Cardiac muscle cell (in vitro differentiated cells and primary cell): ENCODE measurements at places on chromosomes 1 and 21. TPM values are rescaled to one million over a fixed set of nuclear protein-coding genes. Genes with fewer than 3 reads are reported as not detected.

- DNase-seq, result no peak
- H3K27ac ChIP-seq, result no peak overlapping the region
Measured at GRCh38 chr1:12542616-12543592, 75.1 kb downstream of the DHRS3 start.

- no peak overlapping the region for H3K27ac ChIP-seq
- H3K27me3 ChIP-seq, result no peaks in the 10 kb centered on the region
- no peak for DNase-seq
- H3K4me3 ChIP-seq, result no peak overlapping the region
- no peaks in the 10 kb centered on the region for H3K36me3 ChIP-seq
- peaks cover 7% of the 10 kb centered on the region for H3K4me1 ChIP-seq
Measured at GRCh38 chr1:208509072-208509471, 264.9 kb upstream of the PLXNA2 start.

DNA sequence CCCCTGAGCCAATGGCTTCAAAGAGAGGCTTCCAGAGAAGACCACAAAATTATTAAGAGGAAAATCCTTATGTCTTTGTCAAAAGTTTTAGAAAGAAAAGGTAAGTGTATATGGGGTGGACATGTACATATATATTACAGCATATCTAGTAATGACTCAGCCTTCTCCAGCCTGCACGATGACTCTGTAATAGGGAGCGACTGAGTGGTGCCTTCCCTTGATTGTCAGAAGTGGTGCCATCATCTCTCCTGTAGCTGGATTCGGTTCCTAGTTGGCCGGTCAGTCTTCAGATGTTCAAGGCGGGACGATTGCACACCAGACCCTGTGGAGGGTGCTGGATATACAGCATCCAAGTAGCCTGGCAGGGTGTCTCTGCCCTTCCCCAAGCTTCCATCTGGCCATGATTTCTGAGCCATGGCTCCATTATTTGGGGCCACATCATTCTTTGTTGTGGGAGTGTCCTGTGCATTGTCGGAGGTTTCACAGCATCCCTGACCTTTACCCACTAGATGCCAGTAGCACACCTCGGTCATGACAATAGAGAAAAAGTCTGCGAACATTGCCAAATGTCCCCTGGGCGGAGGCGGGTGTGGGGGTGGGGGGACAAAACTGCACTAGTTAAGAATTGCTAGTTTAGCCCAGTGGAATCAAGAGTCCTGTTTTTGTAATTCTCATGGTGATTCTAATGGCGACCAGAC, 206.2 kb upstream of the KAZN start:
- H3K27me3 ChIP-seq, result no peaks in the 10 kb centered on the region
- H3K4me3 ChIP-seq, result no peak overlapping the region
- H3K4me1 ChIP-seq, result no peaks in the 10 kb centered on the region
- DNase-seq, result no peak
- no peaks in the 10 kb centered on the region for H3K36me3 ChIP-seq
- H3K27ac ChIP-seq, result no peak overlapping the region

DNA sequence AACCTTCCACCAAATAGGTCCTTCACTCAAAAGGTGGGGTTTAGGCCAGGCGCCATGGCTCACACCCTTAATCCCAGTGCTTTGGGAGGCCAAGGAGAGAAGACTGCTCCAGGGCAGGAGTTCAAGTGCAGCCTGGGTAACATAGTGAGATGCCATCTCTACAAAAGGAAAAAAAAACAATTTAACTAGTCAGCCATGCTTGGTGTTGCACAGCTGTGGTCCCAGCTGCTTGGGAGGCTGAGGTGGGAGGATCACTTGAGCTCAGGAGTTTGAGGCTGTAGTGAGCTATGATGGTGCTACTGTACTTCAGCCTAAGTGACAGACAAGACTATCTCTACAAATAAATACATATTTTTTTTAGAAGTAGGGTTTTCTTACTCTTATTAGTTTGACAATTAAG, 617.5 kb downstream of the KIF26B start:
- H3K4me1 ChIP-seq, result peaks cover 58% of the 10 kb centered on the region
- DNase-seq, result no peak
- H3K4me3 ChIP-seq, result no peak overlapping the region

DNA sequence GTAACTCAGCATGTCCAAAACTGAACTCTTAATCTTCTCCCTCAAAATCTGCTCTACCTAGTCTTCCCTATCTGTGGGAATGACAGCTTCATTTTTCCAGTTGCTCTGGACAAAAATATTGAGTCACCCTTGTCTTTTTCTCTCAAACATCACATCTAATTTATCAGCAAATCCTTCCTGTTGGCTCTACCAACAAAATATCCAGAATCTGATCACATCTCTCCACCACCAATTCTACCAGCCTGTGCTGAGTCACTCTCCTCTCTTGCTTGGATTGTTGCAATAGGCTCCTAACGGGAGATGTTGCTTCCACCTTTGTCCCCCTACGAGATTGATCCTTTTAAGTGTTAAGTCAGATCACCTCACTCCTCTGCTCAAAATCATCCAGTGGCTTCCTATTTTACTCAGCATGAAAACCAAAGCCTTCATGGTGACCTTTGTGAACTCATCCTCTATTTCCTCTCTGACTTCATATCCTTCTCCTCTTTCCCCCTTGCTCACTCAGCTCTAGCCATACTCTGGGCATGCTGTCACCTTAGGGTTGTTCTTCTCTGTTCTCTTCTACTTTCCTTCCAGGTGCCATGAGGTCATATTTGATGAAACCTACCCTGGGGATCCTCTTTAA, 21.5 kb upstream of the SMYD2 start:
- no peak for DNase-seq
- no peak overlapping the region for H3K4me3 ChIP-seq
- H3K4me1 ChIP-seq, result peaks cover 4% of the 10 kb centered on the region

GRCh38 chr1:47182676-47183235, 7.1 kb downstream of the PDZK1IP1 start:
- no peaks in the 10 kb centered on the region for H3K36me3 ChIP-seq
- DNase-seq, result no peak
- no peak overlapping the region for H3K27ac ChIP-seq
- no peaks in the 10 kb centered on the region for H3K4me1 ChIP-seq

DNA sequence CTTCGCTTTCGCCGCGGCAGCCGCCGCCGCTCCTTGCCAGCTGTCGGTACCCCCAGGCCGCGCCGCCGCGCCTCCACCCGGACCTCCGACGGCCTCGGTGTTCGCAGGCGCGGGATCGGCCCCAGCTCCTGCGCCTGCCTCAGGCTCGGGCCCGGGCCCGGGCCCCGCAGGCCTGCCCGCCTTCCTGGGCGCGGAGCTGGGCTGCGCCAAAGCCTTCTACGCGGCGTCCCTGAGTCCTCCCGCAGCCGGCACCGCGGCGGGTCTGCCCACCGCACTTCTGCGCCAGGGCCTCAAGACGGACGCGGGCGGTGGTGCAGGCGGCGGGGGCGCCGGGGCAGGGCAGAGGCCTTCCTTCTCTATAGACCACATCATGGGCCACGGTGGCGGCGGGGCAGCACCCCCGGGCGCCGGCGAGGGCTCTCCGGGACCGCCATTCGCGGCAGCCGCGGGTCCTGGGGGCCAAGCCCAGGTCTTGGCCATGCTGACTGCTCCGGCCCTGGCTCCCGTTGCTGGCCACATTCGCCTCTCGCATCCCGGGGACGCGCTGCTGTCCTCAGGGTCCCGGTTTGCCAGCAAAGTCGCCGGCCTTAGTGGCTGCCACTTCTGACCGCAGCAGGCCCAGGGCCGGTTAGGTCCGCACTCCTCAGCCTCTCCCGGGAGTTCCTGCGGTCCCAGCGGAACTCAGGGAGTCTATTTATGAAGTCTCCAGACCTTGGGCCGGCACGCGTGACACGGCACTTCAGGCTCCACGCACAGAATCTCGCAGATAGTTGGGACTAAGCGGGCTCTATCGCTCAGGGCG, 1.4 kb downstream of the FOXD2 start:
- no peak overlapping the region for H3K27ac ChIP-seq
- no peaks in the 10 kb centered on the region for H3K36me3 ChIP-seq
- peaks cover 100% of the 10 kb centered on the region for H3K27me3 ChIP-seq
- H3K4me1 ChIP-seq, result peaks cover 4% of the 10 kb centered on the region
- H3K4me3 ChIP-seq, result no peak overlapping the region

DNA sequence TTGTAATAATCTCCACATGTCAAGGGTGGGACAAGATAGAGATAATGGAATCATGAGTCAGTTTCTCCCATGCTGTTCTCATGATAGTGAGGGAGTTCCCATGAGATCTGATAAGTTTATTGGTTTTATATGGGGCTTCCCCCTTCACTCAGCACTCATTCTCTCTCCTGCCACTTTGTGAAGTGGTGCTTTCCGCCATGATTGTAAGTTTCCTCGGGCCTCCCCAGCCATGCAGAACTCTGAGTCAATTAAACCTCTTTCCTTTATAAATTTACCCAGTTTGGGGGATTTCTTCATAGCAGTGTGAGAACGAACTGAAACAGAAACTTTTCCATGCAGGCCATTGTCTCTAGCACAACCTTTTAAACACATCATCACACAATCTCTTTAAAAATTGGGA, 221.5 kb upstream of the BRINP3 start:
- H3K27me3 ChIP-seq, result no peaks in the 10 kb centered on the region
- H3K27ac ChIP-seq, result no peak overlapping the region
- H3K36me3 ChIP-seq, result no peaks in the 10 kb centered on the region
- peaks cover 13% of the 10 kb centered on the region for H3K4me1 ChIP-seq
- no peak for DNase-seq

DNA sequence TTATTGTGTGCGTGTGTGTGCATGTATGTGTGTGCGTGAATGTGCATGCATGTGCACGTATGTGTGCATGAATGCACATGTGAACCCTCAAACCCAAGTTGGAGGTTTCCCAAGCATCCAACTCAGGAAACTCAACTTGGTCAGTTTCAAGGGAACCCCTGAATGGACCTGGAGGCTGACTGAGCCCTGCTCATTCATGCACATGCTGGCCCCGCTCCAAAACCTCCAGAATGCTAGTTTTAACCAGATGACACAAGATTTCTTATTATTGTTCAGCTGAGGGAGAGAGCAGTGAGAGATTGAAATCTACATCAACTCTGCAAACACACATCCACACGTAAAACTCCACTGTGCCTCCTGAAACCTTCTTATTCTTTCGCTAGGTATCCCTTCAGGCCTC, 104.4 kb downstream of the OMA1 start:
- no peaks in the 10 kb centered on the region for H3K36me3 ChIP-seq
- no peak for DNase-seq
- no peak overlapping the region for H3K4me3 ChIP-seq
- no peaks in the 10 kb centered on the region for H3K27me3 ChIP-seq
- peaks cover 3% of the 10 kb centered on the region for H3K4me1 ChIP-seq

GRCh38 chr1:37303884-37304574, 170.4 kb upstream of the ZC3H12A start:
- no peaks in the 10 kb centered on the region for H3K27me3 ChIP-seq
- H3K4me3 ChIP-seq, result no peak overlapping the region
- no peaks in the 10 kb centered on the region for H3K4me1 ChIP-seq
- H3K27ac ChIP-seq, result no peak overlapping the region
- DNase-seq, result no peak

GRCh38 chr21:16377120-16377658, 647.4 kb downstream of the USP25 start:
- H3K36me3 ChIP-seq, result no peaks in the 10 kb centered on the region
- no peak overlapping the region for H3K4me3 ChIP-seq
- peak overlapping the region; percentile 91 for H3K27ac ChIP-seq
- H3K27me3 ChIP-seq, result no peaks in the 10 kb centered on the region
- H3K4me1 ChIP-seq, result peaks cover 37% of the 10 kb centered on the region
- DNase-seq, result no peak

- no peaks in the 10 kb centered on the region for H3K27me3 ChIP-seq
- H3K4me1 ChIP-seq, result no peaks in the 10 kb centered on the region
- no peak for DNase-seq
- no peaks in the 10 kb centered on the region for H3K36me3 ChIP-seq
- H3K4me3 ChIP-seq, result no peak overlapping the region
Measured at GRCh38 chr1:192067360-192067759, 90.9 kb upstream of the RGS18 start.

GRCh38 chr21:40732253-40733023, 114.5 kb downstream of the DSCAM start:
- H3K27ac ChIP-seq, result no peak overlapping the region
- peaks cover 3% of the 10 kb centered on the region for H3K4me1 ChIP-seq
- no peak overlapping the region for H3K4me3 ChIP-seq
- H3K36me3 ChIP-seq, result no peaks in the 10 kb centered on the region
- H3K27me3 ChIP-seq, result no peaks in the 10 kb centered on the region

DNA sequence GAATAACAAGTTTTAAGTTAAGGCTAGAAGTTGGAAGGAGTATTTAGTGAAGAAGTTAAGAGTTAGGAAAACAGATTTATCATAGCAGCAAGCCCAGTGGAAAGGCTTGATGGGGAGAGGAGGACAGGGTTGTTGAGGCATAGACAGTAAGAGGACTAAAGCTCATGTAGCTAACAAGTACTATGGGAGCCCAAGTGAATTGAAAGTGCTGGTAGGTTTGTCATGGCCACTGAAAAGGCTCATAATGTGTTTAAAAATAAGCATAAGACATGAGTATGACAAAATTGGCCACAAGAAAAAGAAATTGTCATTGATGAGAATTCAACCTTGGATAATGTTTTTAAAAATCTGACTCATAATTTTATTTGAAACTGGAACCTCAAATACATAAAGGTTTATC, 49.2 kb upstream of the CRB1 start:
- H3K4me3 ChIP-seq, result no peak overlapping the region
- H3K27ac ChIP-seq, result no peak overlapping the region
- peaks cover 8% of the 10 kb centered on the region for H3K4me1 ChIP-seq
- DNase-seq, result no peak
- no peaks in the 10 kb centered on the region for H3K36me3 ChIP-seq
- no peaks in the 10 kb centered on the region for H3K27me3 ChIP-seq

DNA sequence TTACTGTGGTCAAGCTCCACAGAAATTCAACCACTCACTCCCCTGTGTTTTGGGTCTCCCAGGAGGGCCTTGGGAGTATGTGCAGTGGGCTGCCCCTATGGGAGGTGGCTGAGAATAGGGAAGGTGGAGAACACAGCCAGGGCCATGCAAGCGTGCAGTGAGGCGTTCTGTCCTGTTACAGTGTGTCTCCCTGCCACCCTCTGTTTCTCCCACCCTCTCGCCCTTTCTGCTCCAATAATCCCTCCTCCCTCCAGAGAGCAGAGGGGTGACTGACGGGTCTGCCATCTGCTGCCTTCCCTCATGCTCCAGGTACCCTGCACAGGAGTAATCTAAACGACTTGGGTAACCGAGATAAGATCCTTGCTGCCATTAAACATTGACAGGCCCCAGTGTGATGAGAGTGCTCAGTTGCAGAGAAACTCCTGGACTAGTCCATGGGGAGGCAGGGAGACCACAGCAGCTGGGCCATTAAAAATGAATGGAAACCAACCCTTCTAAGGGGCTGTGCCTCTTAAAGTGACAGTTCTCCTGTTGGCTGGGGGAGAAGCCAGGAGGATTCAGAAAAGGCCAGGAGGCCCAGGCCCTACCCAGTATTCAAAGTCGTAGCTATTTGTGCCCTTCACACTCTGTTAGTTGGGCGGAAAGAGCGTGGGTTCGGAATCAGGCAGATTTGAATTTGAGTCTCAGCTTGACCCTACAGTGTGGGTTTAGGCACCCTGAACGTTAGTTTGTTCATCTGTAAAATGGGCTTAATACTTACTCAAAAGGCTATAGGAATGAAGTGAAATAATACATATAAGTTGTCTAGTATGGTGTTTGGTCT, 22.4 kb upstream of the BTG2 start:
- H3K4me1 ChIP-seq, result peaks cover 79% of the 10 kb centered on the region
- H3K36me3 ChIP-seq, result no peaks in the 10 kb centered on the region
- H3K27me3 ChIP-seq, result no peaks in the 10 kb centered on the region
- no peak overlapping the region for H3K4me3 ChIP-seq
- DNase-seq, result peak; percentile 50
- H3K27ac ChIP-seq, result peak overlapping the region; percentile 92

Gene GJA5
- 23.9 and 25.8 TPM in 2 replicates for total RNA-seq

Gene FAM163A
- 0.18 and 0.42 TPM in 2 replicates for total RNA-seq

Gene PBX1
- 147 and 182 TPM in 2 replicates for total RNA-seq

Gene TPTE
- total RNA-seq, result not detected in 2 replicates
